GM03348 (cell line): ENCODE measurements at places on chromosomes 12 and 14.
A peak's percentile ranks its signal among the peaks of the same experiment; 100 is the strongest.

DNA sequence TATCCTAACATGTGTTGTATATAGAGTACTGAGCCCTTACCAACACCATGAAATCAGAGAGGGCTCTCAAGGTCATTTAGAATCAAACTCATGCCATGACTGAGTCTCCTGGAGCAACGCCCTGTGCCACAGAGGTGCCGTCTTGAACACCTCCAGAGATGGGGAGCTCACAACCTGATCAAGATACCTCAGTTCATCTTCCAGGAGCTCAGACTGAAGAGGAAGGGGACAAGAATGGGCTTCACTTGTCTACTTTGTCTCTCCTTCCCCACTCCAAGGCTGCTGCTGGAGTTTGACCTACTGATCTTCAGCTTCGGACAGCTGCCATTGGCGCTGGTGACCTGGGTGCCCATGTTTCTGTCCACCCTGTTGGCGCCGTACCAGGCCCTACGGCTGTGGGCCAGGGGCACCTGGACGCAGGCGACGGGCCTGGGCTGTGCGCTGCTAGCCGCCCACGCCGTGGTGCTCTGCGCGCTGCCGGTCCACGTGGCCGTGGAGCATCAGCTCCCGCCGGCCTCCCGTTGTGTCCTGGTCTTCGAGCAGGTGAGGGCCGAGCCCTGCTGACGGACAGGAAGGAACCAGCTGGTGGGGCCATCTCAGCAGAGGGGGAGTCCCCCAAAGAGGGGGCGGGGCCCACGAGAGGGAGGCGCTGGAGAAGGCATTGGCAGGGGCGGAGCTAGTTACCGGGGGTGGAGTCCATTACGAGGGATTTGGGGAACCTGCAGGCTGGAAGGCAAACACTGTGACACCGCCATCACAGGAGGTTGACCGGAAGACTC lies 12.0 kb downstream of the SOAT2 start:
- no peak for DNase-seq

- no peak for DNase-seq
Observed at GRCh38 chr12:13007496-13008233, 7.6 kb upstream of the HEBP1 start.

GRCh38 chr12:45731190-45731775 lies 1.8 kb downstream of the ARID2 start:
- no peak for DNase-seq

- peak; percentile 76 for DNase-seq
Observed at GRCh38 chr12:27821259-27821973, 41.4 kb upstream of the MANSC4 start.

DNA sequence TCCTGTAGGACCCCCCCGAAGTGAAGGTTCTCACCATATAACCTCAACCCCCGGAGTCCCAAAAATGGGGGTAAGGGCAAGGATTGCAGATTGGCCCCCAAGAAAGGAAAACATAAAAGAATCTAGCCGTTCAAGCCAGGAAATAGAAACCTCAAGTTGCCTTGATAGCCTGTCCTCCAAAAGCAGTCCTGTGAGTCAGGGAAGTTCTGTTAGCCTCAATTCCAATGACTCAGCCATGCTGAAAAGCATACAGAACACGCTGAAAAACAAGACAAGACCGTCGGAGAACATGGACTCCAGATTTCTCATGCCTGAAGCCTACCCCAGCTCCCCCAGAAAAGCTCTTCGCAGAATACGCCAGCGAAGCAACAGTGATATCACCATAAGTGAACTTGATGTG lies 344.2 kb upstream of the RGS6 start:
- DNase-seq = peak; percentile 47

GRCh38 chr12:93536111-93536765 lies 36.2 kb upstream of the SOCS2 start:
- no peak for DNase-seq

DNA sequence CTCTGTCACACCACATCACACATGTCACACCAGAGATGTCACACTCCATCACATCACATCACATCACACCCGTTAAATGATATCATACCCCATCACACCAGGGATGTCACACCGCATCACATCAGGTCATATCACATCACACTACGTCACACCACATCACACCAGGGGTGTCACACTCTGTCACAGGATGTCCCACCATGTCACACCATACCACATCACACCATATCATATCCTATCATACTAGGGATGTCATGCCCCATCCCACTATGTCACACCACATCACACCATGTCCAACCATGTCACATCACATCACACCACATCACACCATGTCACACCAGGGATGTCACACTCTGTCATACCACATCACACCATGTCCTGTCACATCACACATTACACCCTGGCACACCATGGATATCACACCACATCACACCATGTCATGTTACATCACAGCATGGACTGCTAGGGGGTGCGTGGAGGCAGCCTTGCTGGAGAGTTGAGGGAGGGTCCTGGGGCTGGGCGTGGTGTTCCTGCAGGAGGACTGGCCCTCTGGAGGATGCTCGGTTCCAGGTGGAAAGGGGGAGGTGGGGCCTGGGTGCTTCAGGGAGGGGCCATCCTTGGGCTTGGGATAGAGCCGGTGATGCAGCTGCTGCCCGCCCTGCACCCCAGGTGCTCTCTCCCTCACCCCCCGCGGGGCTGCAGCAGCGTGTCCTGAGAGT lies 134.6 kb downstream of the TMEM121 start:
- DNase-seq = no peak

- DNase-seq = no peak
Observed at GRCh38 chr14:30648471-30648870, 26.4 kb downstream of the SCFD1 start.

- no peak for DNase-seq
Observed at GRCh38 chr14:91830777-91831176, 36.6 kb downstream of the TC2N start.

GRCh38 chr14:96104469-96105057 lies 65.4 kb downstream of the C14orf132 start:
- peak; percentile 96 for DNase-seq

DNA sequence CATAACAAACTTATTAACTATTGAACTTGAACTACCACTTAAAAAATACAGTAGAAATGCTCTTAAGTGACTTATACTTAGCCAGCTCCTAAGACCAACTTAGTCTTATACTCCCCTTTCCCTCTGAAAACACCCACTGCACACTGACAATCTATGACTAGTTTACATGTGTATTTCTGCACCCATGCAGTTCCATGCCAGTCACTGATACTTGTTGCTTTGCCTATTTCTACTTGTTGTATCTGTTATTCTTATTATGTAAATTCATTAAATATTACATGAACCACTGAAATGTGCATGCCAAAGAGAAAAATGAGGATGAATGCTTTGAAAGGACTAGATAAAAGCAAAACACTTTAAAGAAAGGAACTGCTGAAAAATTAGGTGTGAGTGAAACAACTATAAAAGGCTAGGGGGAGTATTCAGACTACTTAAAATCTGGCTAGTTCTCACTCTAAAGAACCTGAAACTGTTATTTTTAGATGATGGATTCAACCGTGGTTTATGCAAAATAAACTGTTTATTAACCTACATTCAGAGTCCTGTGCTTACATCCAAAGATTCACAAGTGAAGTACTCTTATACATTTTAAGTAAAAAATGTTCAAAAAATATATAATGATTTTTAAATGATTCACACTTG lies 74.7 kb downstream of the RPS6KA5 start:
- DNase-seq = no peak

GRCh38 chr14:37472906-37473305 lies 122.1 kb downstream of the FOXA1 start:
- DNase-seq = no peak

DNA sequence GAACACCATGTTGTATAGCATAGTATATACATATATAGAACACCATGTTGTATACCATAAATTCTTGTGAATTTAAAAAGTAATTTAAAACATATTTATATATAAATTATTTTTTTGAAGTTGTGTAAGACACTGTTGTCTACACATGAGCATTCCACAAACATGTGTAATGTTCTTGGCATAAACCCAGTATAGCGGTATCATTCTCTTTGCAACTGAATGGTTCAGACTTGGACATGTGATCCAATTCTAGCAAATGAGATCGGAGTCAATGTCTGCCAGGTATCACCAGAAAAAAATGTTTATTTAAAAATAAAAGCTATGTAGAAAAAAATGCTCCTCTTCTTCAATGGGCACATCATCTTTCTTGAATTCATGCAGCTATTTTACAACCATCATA lies 33.9 kb downstream of the CEP290 start:
- DNase-seq = no peak

- peak; percentile 80 for DNase-seq
Observed at GRCh38 chr12:64679487-64680001, 69.2 kb downstream of the RASSF3 start.

- no peak for DNase-seq
Observed at GRCh38 chr12:87760943-87761342, 268.3 kb downstream of the C12orf50 start.

DNA sequence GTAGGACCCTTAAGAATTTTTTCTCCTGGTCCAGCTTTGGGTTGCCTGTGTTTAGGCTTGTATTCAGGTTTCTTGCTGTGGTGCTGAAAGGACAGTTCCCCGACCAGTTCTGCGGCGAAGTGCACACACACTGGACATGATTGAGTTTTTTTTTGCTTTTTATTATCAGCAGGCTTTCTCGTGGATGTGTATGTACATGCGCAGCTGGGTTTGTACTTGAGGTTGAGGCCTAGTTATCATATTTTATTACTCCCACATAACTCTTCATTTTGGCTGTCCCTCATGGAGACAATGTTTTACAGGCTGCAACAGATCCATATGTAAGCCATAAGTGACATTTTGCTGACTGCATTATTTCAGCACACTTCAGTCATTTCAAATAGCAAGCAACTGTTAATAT lies 2.5 kb downstream of the SCN8A start:
- peak; percentile 51 for DNase-seq

DNA sequence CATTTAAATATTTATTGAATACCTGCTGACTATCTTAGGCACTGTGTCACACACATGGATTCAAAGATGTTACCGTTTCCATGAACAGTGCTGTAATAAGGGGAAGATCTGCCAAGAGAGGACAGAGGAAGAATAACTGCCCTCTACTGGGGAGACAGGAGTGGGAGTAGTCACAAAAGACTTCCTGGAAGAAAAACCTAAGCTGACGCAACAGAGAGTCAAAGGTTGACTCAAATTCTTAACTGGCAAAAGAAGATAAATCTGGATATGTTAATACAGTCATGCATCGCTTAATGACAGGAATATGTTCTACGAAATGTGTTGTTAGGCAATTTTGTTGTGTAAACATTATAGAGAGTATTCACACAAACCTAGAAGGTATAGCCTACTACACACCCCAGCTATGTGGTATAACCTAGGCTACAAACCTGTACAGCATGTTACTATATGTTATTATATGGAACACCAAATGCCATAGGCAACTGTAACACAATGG lies 51.5 kb downstream of the DCAF5 start:
- peak; percentile 80 for DNase-seq

DNA sequence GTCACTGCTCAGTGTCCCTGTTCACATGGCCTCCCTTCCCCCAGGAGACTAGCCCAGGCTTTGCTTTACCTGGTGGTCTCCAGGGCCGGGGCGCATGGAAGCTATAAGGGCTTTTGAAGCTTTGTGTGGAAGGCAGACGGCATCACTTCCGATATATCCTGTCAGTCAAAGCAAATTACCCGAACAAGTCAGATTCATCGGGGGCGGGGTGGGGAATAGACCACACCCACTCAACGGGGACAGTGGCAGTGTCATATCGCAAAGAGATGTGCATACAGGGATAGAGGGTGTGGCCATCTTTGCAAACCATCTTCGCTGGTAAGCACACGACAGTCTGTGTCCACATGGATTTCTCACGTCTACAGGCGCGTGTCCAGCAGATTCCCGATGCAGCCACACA lies 127.3 kb downstream of the GLT1D1 start:
- no peak for DNase-seq

- no peak for DNase-seq
Observed at GRCh38 chr14:95468448-95469133, 47.9 kb downstream of the SYNE3 start.

- DNase-seq = no peak
Observed at GRCh38 chr12:75481013-75481705, 604 bp downstream of the GLIPR1 start.

- no peak for DNase-seq
Observed at GRCh38 chr12:2447861-2448260, 346.9 kb upstream of the FKBP4 start.

GRCh38 chr12:52055731-52056711 lies 4.8 kb downstream of the NR4A1 start:
- no peak for DNase-seq

- DNase-seq = no peak
Observed at GRCh38 chr12:42846782-42847181, 257.2 kb upstream of the PRICKLE1 start.

GRCh38 chr14:50875359-50876070 lies 3.7 kb downstream of the ABHD12B start:
- peak; percentile 30 for DNase-seq

GRCh38 chr14:20772650-20773049 lies 4.4 kb downstream of the EDDM3B start:
- no peak for DNase-seq

- DNase-seq = no peak
Observed at GRCh38 chr12:132365226-132365625, 35.8 kb upstream of the GALNT9 start.

DNA sequence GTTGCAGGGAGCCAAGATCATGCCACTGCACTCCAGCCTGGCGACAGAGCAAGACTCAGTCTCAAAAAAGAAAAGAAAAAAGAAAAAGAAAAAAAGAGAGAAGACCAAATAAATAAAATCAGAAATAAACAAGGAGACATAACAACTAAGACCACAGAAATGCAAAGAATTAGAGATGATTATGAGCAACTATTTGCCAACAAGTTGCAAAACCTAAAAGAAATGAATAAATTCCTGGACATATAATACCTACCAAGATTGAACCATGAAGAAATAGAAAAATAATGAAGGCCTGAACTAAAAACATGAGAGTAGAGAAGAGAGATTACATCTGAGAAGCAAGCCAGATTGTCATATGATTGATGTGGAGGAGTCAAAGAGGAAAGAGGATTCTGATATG lies 17.6 kb upstream of the EPS8 start:
- DNase-seq = peak; percentile 18

- no peak for DNase-seq
Observed at GRCh38 chr14:33931461-33931860, 19.4 kb downstream of the EGLN3 start.
